ENCODE measurements at places on chromosomes 5 and 9.
A peak's percentile ranks its signal among the peaks of the same experiment; 100 is the strongest.

DNA sequence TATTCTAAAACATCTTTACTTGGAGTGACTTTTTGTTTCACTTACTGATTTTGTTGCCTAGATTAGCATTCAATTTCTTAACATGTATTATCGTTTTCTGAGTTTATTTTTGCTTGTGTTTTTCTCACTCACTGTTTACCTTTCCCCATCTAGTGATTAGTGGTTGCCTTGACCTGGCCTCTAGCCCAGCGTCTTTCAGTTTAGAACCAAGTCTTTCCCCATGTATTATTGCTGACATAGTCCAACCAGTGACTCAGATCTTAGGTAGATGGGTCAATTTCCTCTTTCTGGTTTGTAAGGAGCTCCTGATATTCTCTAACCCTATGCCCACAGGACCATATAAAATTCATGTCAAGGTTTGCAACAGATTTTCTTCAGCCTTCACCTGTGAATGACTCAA, 135.5 kb downstream of the PRR16 start:
- DNase-seq = no peak

DNA sequence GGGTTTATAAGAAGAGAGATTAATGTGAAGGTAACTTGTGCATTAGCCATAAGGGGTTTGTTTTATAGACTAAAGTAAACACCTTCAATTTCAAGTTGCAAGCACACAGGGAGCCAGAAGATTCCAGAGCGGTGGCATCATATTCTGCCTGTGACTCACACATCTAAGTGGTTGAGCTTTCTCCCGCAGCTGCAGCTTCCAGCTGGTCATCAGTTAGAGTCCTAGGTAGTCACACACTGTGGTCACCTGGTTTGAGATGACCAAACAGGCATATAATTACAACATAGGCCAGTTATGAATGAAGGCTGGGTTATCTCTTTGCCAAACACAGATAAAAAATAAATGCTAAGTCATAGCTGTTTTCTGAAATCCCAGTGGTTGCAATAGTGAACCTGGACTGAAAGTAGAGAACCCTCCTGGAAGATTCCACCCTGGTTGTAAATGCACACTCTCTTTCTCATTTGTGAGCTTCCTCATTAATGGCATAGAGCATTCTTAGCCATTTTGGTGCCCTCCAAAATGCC, 171.3 kb downstream of the GDNF start:
- no peak for DNase-seq

- DNase-seq = no peak
Observed at GRCh38 chr5:160923936-160924710, 72.1 kb upstream of the ATP10B start.

- DNase-seq = no peak
Observed at GRCh38 chr5:44246986-44247385, 142.2 kb downstream of the FGF10 start.

- DNase-seq = no peak
Observed at GRCh38 chr9:129323999-129324553, 146.0 kb upstream of the IER5L start.

DNA sequence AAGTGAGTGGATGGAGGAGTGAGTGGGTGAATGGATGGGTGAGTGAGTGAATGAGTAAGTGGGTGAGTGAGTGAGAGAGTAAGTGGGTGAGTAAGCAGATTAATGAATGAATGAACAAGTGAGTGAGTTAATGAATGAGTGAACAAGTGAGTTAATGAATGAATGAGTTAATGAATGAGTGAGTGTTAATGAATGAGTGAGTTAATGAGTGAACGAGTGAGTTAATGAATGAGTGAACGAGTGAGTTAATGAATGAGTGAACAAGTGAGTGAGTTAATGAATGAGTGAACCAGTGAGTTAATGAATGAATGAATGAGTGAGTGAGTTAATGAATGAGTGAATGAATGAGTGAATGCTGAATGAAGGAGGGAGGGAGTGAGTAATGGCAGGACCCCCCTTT, 26.4 kb downstream of the NKD2 start:
- DNase-seq = no peak

DNA sequence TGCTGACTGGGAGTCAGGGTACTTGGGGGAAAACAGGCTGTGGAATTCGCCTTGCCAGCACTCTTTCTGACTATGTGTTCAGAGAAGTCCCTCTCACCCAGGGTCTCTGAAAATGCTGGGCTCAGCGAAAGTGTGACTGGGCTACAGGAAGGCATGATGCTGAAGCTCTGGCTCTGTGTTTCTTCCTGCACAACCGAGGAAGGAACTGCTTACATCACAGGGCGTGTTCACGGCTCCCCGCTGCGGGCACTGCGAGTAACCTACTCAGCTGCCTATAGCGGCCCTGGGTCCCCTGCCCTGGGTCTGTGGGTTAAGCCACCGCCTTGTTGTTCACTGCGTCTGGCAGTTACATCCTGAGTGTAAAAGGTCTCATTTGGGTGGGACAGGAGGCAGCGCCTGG, 222.4 kb upstream of the IRX4 start:
- no peak for DNase-seq

DNA sequence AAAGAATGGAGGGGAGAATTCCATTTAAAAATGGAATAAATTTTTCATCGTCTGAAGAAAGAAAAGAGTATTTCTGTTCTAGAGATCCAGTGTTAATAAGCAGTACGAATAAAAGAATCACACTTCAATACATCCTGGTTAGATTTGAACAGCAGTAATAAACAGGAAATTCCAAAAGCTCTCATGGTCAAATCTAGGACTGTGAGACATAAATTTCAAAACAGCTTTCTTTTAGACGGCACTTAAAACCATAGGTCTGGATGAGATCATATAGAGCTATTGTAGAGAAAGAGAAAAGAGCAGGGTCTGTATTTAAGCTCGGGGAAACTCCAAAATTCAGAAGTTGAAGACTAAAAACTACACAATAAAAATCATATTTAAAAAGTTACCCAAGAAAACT, 1006.9 kb upstream of the CTNND2 start:
- DNase-seq = no peak

DNA sequence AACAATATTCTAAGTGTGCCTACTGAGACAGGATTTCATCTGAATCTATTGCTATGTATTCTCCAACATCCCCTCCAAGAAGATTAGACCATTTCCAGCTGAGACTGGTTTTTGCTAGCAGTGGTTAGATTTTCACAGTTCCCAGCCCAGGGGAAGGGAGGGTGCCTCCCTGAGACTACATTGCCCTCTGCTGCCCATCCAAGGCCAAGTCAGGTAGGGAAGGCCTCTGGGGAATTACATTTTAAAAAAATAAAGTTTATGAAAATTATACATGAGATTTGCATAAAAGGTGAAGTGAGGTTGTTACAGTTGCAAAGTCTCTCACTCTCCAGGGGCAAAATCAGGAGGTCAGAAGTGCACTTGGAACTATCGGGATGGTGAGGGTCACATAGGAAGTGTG, 28.0 kb upstream of the SYK start:
- DNase-seq = peak; percentile 6

GRCh38 chr9:35713578-35713977, 18.4 kb downstream of the TLN1 start:
- DNase-seq = no peak

DNA sequence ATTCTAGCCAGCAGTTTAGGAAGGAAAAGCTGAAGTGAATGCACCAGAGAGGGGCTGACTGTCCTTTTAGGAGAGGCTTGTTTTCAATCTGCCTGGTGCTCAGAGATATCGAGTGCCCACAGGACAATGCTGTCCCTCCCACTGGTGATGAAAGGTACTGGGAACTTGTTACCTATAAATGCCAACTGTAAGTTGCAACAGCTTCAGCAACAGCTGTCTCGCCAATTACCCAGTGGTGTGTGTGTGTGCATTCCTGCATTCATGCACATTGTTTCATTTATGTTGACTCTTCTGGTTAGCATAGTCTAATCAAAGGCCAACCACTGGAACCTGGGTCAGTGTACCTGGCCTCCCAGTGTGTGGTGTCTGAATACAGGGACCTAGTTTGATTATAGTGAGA, 161.1 kb downstream of the CSNK1G3 start:
- DNase-seq = no peak

GRCh38 chr9:113721856-113722255, 154.3 kb upstream of the ZNF618 start:
- no peak for DNase-seq

DNA sequence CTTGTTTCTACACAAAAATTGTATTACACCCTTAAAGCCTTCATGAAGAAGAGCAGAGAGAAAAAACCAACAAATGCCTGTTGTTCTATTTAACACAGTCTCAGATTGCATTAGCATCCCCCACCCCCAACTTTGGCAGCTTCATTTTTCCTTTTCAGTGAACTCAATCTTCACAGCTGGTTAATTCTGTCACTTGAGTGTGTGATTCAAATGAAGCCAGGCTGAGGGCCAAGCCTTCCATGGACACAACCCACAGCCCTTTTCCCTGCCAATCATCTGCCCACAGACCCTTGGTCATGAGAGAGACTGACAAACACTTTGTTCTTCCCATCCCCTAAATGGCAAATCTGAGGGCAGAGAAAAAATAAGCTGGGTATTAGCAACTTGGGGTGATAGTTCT, 217.5 kb upstream of the NMUR2 start:
- DNase-seq = no peak

- no peak for DNase-seq
Observed at GRCh38 chr5:43121913-43122484, 1.3 kb downstream of the ZNF131 start.

- no peak for DNase-seq
Observed at GRCh38 chr5:36523926-36524325, 82.5 kb upstream of the SLC1A3 start.

GRCh38 chr5:35285435-35285834, 55.1 kb upstream of the PRLR start:
- no peak for DNase-seq

- no peak for DNase-seq
Observed at GRCh38 chr9:91220491-91221135, 141.1 kb downstream of the AUH start.

DNA sequence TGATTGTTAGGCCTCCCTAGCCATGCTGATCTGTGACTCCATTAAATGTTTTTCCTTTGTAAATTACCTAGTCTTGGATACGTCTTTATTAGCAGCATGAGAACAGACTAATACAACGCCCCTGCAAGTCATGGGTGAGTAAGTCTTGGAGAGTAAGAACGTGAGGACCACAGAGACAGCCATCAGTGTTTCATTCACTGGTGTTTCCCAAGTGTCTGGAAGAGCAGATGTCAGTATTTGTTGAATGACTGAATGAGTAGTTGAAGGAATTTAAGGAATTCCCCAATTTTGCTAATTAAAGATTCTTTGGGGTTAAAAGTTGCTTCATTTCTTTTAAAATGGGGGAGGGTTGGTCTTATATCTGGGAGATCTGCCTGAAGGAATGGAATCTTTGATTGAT, 178.8 kb downstream of the TRIO start:
- DNase-seq = no peak

GRCh38 chr5:174145821-174146220, 100.3 kb downstream of the NSG2 start:
- no peak for DNase-seq

Measured in DND-41 (cell line).